ENCODE measurements at places on chromosomes 12 and 14. TPM values are rescaled to one million over a fixed set of nuclear protein-coding genes. Genes with fewer than 3 reads are reported as not detected.

DNA sequence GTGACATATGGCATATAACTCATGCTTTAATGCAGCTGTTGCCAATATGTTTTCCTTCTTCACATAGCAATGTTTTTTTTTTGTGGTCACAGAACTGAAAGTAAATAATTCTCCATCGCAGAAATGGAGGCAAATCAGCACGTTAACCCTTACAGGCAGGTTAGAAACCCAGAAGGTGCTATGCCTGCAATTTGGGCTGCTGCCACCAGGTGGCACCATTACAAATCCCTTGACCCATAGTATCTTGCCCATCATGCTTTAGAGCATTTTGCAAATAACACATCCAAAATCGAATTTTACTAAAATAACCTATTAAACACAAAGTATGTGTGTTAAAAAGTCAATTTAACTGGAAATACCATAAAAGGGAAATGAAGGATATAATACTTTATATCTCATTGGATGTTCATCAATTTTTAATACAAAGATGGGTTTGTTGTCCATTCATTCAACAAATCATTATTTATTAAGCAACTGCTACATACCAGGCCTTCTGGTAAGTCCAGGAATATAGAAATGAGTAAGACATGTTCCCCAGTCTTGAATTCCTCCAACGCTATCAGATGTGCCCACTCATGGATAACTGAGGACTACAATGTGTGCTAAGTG, 340.1 kb downstream of the GLT1D1 start:
- no peak for DNase-seq

- no peak for DNase-seq
Measured at GRCh38 chr12:72010356-72010755, 71.7 kb downstream of the TPH2 start.

GRCh38 chr12:105417732-105418131, 87.2 kb downstream of the C12orf75 start:
- DNase-seq, result no peak

DNA sequence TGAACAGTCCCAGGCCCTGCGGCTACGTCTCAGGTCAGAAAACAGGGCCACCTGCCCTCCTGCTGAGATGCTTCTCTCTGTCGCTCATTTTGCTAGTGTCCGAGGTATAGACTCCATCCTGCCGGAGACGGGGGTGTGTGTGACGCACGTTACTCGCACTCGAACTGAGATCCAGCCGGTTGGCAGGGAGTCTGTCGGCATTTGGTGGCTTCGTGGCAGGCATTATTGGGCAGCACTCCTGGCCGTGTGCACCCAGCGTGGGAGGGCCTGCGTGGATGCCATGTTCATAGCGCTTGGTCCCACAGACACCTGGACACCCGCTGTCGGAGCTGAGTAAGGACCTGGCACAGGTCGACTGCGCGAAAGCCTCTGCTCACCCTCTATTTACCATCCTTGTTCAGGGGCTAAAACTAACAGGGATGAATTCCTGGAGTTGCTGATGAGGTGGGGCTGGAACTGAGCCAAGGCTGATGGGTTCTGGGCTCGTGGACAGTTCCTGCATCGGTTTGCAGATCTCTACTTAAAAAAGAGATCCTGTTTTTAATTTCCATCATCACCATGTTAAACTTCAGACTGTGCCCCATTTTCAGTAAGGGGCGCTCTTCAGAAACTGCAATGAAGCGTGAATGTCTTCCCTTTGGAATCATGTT, 28.6 kb downstream of the AACS start:
- no peak for DNase-seq

DNA sequence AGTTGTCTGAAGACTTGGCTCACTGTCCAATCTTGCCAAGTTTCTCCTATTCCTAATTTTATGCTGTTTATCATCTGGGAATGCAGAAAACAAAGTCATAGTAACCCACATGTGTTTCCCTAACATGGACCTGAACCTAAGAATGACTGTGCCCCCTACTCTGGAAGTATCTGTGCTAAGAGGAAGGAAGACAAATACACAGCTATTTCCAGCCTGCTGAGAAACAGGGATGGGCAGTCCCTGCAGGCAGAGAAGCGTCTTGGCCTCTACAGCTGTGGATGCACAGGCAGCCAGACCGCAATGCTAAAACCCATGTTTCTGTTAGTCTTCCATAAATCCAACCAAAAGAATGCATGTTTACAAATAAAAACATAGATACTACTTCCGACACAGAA, 56.2 kb downstream of the DUSP16 start:
- no peak for DNase-seq

DNA sequence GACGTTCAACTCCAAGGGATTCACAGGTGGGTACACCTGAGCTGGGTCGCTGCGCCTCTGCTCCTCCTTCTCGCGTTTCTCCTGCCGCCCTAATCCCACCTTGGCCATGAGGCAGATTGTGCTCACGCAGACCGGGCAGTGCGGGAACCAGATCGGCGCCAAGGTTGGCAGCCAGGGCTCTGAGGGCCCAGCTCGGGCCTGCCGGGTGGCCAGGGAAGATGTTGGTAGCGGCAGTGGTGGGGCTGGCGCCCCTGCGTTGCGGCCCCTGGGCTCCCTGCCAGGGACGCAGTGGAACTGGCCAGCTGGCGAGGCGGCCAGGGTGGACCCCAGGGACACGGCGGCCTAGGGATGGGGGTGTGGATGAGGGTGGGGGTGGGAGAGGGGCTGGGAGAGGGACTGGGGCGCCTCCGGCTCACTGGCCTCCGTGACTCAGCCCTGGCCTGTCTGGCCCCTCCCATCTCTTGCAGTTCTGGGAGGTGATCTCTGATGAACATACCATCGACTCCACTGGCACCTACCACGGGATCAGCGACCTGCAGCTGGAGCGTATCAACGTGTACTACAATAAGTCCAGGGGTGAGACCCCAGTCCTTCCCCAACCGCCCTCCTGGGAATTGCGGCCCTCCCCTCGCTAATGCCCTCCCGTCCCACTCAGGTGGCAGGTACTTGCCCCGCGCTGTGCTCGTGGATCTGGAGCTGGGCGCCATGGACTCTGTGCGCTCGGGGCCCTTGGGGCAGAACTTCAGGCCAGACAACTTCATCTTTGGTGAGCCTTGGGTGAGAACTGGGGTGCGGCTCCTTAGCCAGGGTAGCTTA, 114.9 kb upstream of the ALG10B start:
- no peak for DNase-seq

DNA sequence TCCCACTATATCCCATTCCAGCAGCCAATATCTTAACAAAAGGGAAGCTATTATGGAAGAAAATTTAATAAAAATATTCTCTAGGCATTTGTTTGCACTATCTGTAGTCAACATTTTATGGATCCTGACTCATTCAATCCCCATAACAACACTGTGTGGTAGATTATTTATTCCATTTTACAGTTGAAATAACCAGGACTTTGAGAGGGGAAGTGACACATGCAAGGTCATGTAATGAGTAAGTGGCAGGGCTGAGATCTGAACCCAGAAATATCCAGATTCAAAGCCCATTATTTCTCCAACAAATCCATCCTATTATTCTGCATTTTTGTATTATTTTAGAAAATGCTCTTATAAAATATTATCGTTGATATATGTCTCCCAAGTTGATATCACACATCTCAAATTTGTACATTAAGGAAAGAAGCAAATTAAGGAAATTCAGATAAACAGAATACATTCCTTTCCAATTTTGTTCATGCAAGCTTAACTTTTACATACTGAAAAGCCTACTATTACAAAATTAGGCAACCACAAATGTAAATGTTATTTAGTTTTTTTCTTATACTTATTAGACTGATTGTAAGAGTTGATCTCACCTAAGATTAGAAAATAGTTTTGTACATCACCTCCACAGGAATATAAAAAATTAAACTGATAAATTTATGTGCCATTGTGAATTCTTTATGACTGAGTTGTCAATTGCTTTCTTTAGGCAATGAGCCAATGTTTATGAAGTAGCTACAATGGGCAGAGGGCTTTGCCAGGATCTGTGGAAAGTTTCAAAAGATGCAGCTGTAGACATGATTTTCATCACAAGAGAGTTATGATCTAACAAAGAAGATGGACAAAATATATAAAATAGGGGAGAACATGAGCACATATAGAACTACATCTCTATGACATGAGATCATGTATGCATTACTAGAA, 55.1 kb upstream of the E2F7 start:
- no peak for DNase-seq

- DNase-seq, result no peak
Measured at GRCh38 chr14:89550821-89551220, 133.8 kb upstream of the FOXN3 start.

DNA sequence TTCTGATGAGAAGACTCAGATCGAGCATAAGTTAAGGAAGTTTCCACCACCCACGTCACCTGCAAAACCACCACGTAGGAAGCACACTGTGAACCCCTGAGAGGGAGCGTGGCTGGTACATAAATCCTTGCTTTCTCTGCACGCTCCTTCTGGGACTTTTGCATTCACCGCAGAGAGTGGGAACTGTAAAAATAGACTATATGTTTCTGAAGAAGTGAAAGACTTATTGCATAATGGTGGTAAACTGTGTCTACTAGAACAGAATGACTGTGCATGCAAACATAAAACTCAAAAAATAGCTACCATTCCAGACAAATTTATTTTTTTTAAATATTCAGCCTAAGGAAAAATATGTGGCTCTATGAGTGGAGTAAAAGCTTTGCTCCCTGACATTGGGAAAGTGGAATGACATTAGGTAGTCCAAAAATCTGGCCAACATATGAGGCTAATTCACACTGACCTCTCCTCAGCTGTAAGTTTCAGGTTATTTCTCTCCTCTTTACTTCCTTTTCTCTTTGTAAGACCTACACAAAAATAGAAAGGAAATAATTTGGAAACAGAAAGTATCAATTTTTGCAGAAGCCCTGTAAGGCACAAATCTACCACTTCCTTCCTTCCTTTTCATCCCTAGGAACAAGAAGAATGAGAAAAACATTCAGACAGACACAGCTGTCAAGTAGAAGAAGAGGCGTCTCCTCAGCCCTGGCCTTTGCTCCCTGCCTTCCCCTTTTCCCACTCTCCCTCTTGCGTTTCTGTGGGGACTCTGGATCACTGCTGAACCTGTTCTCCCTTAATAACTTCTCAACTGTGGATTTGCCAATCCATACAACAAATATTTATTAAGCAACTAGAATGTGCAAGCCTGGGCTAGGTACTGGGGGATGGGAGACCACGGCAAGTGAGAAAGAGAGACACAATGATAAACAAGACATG, 264.3 kb upstream of the FOXN3 start:
- DNase-seq, result no peak

DNA sequence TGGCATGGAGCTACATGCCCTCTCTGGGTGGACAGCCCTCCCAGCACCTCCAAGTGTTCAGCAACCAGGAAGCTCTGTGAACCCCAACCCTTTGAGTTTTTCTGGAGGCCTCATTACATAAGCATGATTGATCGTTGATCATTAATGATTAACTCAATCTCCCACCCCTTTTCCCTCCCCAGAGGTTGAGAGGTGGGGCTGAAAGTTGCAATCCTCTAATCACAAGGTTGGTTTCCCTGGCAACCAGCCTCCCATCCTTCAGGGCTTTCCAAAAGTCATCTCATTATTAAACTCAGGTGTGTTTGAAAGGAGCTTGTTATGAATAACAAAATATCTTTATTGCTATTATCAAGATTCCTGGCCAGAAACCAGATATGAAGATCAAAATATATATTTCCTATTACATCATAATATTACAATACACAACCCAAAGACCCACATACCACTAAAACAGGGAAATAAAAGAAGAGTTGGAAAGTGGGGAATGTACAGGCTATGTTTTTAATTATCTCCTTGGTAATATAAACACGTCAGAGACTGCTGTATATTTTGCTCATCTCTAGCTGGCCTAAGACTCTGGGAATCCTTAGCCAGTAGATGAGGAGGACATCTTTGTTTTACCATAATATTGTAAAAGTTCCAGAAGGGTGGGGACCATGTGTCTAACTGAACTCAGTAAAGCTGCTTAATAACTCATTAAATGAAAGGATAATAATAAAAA, 73.6 kb downstream of the SSPN start:
- DNase-seq, result no peak

Gene PTGER2
- 68.0 TPM for total RNA-seq

Gene MEG3
- 3.4 TPM for total RNA-seq

DNA sequence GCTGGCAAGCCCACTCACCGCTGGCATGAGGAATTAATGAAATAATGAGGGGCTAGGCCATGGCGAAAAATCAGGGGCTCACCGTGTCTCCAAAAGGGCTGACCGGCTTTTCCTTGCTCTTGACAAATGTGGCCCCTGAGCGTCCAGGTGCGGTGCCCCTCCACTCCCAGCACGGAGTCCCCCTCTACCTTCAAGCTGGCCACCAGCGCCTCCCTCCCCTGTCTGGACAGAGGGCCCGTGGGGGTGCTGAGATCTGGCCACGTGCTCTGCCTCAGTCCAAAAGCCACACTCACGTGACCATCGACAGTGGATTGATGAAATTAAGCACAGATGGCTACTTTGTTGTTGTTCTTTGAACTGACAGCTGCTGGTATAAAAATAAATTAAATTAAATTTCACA, 78.8 kb upstream of the BCL11B start:
- DNase-seq, result no peak

Gene CLEC1B
- total RNA-seq, result not detected

- DNase-seq, result no peak
Measured at GRCh38 chr14:92846162-92846897, 52.2 kb downstream of the GOLGA5 start.

DNA sequence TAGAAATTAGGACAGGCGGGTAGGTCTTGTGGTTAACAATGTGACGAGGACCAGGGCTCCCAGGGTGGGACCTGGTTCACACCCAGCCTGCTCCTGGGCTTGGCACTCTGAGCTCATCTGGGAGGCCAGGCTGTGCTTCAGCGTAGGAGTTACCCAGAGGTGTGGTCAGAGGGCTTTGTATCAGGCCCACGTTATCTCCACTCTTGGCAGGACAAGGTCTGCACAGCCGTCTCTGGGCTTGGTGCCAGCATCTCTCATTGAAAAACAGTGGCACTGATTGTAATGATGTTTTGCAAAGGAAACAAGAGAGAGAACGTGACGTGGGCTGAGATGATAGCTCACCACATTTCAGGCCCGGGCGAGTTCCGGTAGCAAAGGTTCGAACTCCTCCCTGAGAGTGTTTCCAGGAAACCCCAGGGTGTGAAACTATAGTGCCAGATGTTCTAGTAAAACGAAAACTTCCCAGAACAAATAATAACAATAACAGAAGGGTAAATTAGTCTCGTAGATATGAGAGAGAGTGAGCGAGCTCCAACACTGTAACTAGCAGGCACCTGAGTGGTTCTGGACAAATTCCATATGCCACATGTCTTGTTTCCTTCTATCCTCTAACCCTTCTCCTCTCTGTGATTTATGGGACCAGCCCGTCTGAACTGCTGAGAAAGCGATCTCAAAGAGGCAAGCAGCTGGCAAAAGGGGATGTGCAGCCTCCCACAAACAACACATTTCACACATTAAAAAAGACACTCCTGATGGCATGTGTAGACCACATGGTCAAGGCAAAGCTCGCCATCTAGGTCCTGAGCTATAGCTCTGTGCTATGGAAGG, 227.3 kb downstream of the KTN1 start:
- peak; percentile 69 for DNase-seq

DNA sequence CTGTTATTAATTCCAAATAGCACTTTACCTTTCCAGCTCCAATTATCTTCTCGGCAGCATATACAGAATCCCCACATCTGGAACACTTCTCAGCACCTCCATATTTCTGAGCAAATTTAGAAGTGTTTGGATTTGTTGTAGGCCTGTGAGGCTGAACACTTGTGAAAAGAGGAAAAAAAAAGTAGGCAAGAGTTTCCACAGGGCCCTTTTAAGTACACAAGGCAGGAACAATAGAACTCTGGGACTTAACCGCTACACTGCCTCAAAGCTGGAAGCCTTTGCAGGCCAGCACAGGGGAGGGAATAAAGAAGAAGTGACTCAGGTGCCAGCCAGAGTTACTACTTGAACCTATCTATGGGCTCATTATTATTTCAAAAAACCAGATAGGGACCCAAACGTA, 18.6 kb downstream of the CSRP2 start:
- no peak for DNase-seq

Gene GOLGA3
- 67.4 TPM for total RNA-seq

Gene PARPBP
- total RNA-seq, result 1.7 TPM

Gene DTX1
- total RNA-seq, result 12.0 TPM

Gene ARHGAP9
- total RNA-seq, result 364 TPM
